ENCODE measurements at places on chromosomes 5 and 9.
A peak's percentile ranks its signal among the peaks of the same experiment; 100 is the strongest.

GRCh38 chr5:8585230-8586018 lies 716.5 kb downstream of the MTRR start:
- DNase-seq, result no peak

DNA sequence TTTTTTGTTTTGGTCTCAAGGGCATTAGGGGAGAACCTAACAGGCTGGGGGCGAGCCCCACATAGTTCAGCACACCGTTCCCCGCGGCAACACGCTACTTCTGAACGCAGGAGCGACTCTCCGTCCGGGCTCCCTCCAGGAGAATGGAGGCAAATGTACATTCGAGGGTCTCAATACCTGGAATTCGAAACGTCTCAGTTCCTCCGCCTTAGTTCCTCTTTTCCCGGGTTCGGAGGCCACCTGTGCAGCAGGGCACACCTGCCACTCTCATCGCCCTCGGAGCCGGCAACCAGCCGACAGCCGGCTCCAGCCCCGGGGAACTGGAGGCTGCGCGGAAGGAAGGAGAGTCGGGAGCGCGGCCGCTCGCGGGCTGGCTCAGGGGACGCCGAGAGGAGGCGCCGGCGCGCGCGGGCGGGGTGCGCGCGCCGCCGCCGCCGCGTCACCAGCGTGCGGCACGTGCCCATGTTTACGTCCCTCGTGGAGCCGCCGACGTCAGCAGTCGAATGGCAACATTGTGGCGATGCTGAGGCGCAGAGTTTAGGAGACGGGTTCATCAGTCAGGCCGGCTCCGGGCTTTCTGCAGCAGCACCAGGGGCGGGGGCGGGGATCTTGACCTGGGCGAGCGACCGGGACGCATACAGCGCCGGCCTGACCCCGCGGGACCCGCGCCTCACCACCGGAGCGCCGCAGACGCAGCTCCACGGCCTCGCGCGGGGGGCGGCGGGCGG lies at the start of gene JMY:
Gene JMY, plus strand, starts transcription at position 498 of the 728 bp plus-strand sequence. CDS start 520 bp downstream, outside the sequence.
- peak; percentile 75 for DNase-seq

DNA sequence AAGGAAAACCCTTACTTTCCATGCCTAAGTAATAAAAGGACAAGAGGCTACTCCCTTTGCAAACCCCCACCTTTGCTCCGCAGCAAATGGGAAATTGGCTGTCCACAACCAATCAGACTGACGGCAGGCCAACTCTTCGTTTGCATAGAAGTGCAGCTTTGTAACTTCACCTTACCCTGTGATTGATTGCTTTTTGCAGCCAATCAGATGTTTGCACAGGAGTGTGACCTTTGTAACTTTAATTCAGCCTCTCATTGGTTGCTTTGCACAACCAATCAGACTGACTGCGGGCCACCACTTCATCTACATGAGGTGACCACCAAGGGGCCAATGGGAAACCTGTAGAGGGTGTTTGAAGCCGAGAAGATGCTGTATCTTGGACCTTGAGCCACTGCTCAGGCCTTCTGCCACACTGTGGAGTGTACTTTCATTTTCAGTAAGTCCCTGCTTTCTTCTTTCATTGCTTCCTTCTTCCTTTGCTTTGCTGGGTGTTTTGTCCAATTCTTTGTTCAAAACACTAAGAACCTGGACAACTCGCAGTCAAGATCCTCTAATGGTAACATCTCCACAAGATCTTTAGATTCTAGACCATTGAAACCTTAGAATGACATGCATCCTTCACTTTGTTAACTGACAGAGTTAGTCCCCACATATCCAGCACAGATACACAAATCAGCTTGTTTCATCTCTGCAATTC lies 51.3 kb upstream of the FREM1 start:
- no peak for DNase-seq

- no peak for DNase-seq
These were observed 17.3 kb upstream of the BICD2 start for GRCh38 chr9:92781899-92782298.

DNA sequence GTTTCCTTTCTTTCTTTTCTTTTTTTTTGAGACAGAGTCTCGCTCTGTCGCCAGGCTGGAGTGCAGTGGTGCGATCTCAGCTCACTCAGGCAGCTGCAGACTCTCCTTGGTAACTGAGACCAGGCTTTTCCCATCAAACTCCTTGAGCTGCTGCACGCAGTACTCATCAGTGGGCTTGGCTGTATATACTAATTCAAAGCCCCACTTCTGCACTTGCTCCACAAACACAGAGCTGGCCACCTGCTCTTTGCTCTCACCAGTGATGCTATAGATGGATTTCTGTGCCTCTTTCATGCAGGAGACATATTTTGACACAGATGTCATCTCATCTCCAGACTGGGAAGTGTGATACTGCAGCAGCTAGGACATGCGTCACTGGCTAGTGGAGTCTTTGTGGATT lies 252.7 kb downstream of the AP3B1 start:
- no peak for DNase-seq

All from T-helper 2 cell treated with Interferon-gamma antibody and Interleukin-4, amounts not matched to agents 5 μg/mL and 100 μg/mL, for 36 hours (primary cell).